ENCODE measurements at places on chromosomes 6 and 20.

- no peak for DNase-seq
Measured at GRCh38 chr6:141484711-141485110, 648.0 kb upstream of the GJE1 start.

- DNase-seq, result no peak
Measured at GRCh38 chr6:106213660-106214289, 111.8 kb downstream of the ATG5 start.

DNA sequence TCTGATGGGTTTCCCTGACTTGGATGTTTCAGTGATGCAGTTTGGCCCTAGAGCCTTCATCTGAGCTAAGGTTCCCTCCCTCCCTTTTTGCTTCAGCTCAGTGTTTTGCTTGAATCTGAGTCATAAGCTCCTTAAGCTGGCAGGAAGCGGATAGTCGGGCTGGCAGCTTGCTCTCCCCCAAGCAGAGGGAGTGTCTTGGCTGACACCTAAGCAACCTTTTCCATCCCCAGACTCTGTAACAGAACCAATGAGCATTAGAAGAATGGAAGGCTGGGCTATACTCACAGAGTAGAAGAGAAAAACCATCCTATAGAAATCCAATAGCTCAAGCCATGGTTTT is 98.3 kb downstream of the HAO1 start:
- DNase-seq, result no peak

DNA sequence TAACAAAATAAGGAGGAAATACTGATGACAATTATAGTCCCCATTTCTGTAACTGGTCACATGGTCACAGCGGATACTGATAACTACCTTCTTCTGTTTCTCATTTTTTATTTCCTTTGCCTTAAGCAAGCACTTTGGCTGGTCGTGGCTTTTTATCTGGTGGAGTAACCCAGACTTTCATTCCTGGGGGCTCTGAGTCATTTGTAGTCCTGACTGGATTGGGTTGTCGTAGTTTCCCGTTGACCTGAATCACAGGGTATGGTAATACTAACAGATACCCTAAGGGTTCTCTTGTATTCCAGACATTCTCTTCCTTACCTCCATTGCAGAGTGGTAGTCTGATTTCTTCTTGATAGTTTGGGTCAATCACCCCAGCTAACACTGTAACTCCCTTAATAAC is 500.3 kb upstream of the ADGRB3 start:
- no peak for DNase-seq

DNA sequence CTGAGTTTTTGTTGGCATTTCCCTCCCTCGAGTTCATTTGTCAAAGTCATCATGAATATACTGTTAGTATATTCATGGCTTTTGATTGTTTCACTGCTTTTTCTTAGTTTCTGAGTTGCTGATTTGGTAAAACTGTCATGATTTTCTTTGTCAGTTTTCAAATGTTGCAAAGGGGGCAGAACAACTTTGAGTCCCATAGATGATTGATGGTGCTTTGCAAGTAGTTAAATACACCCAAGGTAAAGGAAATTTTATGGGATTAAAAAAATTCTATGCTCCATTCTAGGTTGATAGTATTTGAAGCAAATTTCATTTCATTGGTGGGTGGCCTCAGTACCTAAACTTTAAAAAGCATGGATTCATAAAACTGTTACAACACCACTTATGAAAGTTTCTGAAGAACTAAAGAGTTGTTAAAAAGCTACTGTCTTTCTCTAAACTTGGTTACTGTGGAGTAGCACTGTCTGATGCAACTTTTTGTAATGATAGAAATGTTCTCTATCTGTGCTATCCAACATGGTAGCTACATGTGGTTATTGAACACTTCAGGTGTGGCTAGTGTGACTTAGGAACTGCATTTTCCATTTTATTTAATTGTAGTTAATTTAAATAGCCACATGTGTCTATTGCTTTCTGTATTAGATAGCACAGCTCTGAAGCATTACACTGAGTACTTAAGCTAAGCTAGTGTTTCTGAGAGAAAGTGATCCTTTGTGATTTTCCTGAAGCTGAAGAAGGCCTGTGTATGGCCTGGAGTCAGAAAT is 153.6 kb downstream of the ZFAND3 start:
- no peak for DNase-seq

DNA sequence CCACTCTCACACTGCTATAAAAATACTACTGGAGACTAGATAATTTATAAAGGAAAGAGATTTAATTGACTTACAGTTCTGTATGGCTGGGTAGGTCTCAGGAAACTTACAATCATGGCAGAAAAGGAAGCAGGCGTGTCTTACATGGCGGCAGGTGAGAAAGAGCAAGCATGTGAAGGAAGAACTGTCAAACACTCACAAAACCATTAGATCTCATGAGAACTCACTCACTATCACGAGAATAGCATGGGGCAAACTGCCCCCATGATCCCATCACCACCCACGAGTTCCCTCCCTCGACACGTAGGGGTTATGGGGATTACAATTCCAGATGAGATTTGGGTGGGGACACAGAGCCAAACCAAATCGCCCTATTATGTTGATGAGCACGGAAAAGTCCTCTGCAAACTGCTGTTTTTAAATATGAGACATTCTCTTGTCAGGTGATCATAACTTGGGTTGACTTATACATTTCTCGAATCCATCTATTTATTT is 133.5 kb downstream of the AIG1 start:
- DNase-seq, result no peak

- no peak for DNase-seq
Measured at GRCh38 chr6:152932865-152933264, 50.0 kb downstream of the FBXO5 start.

DNA sequence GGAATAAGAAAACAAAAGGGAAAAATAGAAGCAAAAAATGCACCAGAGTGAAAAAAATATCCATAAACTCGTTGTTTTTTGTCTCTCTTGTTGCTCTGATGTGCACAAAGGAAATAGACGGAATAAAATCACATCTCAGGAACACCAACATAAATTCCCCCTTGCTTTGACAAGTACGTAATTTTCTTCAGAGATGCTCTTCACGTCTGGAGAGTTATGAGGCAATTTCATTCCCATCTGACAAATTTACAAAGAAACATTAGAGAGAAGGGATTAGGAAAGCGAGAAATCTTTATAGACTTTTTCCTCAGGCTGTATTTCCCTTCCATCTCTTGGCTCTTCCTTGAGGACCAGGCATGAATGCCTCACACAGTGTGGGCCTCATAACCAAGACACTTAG is 250.1 kb upstream of the ZFP64 start:
- no peak for DNase-seq

GRCh38 chr20:63740070-63740626 is 572 bp downstream of the SLC2A4RG start:
- DNase-seq, result no peak
